Stimulated activated CD4-positive, alpha-beta T cell treated with anti-CD3 and anti-CD28 coated beads, Interleukin-1b, Interleukin-23, amount 100 ng/mL, for 4 hours (primary cell): ENCODE measurements at places on chromosomes 7 and 10.

- DNase-seq: no peak
Measured at GRCh38 chr7:98805956-98806838, 63.6 kb downstream of the TMEM130 start.

DNA sequence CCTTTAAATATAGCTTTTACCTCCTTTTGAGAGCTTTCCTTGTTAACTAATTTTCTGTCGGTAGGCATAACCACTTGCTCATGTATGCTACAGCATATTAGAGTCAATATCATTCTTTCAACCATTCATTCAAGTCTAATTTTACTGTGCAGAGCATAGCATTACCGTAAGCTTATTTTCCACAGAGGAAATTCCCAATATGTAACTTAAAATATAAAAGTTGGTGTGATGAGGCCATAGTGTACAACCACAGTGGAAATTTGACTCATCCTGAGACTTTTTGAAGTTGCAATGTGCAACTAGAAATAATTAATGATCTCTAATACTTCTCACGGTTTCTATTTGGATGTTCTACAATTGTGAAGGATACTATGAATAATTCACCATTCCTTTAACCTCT is 80.6 kb upstream of the KLF6 start:
- no peak for DNase-seq

- DNase-seq: no peak
Measured at GRCh38 chr10:28833313-28833712, 156.0 kb downstream of the BAMBI start.

- DNase-seq: no peak
Measured at GRCh38 chr7:99407872-99408378, 472 bp downstream of the PDAP1 start.

GRCh38 chr7:153091477-153091876 is 331.9 kb downstream of the ACTR3B start:
- DNase-seq: no peak

DNA sequence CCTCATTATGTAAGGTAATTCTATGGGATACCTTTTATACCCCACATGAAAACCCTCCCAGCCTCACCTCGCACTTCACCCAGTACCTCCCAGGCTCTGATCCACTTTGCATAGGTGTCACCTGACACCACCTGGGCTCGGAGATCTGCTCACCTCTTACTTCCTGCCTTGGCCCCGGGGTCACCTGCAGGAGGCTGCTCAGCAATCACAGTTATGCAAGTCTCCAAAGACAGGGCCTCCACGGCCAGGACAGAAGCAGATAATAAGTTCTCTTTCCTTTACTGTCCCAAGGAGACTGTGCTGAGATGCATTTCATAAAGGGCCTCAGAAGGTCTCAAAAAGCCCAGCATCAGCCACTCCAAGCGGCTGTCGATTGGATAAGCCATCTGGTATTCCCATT is 112.4 kb upstream of the PPP2R2D start:
- DNase-seq: no peak

DNA sequence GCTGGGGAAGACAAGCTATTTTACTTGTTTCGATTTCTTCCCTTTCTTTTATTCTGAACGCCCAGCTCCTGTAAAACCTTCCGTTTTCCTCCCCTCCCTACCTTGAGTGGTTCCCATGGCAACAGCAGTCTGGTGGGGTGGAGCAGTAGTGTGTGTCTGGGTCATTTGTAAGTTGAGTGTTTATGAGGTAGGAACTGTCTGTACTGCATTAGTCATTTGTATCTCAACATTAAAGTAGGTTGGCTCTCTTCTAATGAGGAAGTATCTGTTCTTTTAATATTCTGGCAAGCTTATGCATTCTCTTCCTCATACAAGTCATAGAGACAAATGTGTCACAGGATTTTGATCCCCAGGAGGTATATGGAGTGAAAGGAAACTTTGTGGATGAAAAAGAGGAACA is 85.3 kb upstream of the CCDC6 start:
- no peak for DNase-seq

DNA sequence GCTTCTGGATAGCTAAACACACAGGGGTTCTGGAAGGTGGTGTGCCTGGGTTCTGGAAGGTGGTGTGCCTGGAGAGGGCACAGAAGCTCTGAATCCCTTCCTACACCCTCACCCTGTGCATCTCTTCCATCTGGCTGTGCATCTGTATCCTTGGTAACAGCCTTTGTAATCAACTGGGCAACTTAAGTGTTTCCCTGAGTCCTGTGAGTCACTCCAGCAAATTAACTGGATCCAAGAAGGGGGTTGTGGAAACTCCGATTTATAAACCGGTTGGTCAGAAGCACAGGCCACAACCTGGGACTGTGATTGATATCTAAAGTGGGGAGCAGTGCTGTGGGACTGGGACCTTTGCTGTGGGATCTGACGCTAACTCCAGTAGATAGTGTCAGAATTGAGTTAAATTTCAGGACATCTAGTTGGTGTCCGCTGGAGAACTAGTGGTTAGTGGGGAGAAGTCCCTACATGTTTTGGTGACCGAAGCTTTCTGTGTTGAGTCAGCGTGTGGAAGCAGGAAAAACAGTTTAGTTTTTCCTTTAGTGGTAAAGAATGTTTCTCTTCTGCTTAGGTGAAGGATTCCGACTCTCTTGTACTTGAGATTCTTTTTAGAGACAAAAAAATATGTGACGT is 228.1 kb downstream of the BMPER start:
- no peak for DNase-seq

- no peak for DNase-seq
Measured at GRCh38 chr7:134632937-134633540, 13.6 kb upstream of the BPGM start.

DNA sequence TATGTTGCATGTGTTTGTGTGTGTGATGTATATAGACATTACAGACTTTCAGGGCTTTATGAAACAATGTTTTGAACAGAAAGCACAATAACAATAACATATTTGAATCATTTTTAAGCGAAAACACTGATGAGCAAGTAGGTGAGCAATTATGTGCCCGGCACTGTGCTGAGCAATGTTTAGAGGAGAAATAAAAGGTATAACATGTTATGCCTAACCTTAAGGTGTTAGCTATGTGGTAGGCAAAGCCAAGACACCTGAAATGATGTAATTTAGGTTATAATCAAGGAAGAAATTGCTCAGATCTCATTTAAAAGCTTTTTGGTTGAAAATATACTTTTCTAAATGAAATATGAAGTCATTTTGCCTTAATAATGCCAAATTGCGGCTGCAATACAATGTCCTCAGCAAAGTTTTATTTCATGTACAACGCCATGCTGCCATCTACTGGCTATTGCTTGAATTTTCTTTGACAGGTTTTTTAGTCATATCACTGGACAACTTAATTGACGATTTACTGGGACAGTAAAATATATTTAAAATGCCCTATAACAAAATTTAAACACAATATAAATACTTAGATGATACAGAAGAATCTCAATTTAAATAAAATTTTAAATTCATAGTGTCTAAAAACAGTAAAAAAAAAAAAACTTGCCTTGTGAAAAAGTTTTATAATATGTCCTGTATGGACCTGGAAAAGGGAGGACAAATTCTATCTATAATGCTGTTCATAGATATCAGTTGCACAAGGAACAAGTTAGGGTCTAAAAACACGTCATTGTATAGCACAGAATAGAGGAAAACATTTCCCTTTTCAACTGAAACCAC is 131.1 kb upstream of the CDK1 start:
- peak; percentile 49 for DNase-seq

- DNase-seq: no peak
Measured at GRCh38 chr7:40135317-40135610, 459 bp downstream of the SUGCT start.

DNA sequence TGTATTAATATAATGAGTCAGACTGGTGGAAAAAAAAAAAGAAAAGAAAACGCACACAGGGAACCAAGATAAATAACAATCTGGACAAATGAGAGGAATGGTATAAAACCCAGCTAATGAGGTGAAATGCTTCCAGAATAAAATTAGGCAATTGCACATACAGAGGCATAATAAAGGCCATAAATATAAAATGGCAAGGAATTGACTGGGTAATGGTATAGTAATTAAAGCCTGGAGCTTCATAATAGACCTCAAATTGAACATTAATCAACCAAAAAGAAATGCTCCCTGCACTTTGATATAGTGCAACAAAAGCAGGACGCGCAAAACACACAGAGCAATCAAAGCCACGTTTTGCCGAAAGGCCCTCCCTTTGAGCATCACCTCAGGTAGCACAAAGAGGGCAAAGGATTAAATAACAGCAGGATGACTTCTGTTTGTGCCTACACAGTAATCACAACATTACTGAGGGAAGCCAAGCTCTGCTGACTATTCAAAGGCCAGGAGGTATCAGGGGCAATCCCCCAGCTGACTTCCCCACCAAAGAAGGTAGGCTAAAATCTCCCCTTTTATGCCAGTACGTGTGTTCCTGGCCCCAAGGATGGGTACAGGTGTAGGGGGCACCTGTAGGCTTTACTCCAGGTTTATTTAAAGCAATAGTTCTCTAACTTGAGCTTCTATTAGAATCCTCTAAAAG is 343.7 kb downstream of the ELMO1 start:
- no peak for DNase-seq

- DNase-seq: no peak
Measured at GRCh38 chr7:25068502-25069213, 56.4 kb downstream of the CYCS start.

- DNase-seq: no peak
Measured at GRCh38 chr7:99001482-99002147, 123.3 kb downstream of the TRRAP start.
